Activated T-cell treated with anti-CD3 and anti-CD28 coated beads, Interleukin-2, amount 50 U/mL, for 24 hours (primary cell): ENCODE measurements at places on chromosomes 3 and 15.

GRCh38 chr3:186787642-186788481, 4.5 kb downstream of the EIF4A2 start:
- DNase-seq: no peak

DNA sequence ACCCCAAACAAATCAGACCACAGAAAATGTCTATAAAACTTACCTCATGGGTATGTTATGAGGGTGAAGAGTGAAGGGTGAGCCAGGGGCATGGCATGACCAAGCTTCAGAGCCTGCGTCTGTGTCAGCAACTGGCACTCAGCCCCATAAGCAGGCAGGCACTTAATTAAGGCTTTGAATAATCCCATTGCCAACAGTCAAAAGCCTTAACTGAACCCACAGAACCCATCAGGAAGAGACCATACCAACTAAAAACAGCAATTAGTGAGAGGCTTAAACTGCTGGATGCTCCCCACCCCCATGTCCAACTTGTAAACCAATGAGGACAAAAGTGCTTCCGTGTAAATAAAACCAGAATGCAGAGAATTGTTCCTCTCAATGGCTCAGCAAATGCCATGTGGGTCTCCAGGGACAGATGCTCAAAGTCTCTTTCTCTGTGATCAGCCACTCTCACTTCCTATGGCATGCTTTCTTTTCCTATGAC, 126.0 kb downstream of the MYLK start:
- DNase-seq: no peak

- DNase-seq: no peak
Observed at GRCh38 chr15:78313383-78313782, 14.0 kb upstream of the SKIC8 start.

DNA sequence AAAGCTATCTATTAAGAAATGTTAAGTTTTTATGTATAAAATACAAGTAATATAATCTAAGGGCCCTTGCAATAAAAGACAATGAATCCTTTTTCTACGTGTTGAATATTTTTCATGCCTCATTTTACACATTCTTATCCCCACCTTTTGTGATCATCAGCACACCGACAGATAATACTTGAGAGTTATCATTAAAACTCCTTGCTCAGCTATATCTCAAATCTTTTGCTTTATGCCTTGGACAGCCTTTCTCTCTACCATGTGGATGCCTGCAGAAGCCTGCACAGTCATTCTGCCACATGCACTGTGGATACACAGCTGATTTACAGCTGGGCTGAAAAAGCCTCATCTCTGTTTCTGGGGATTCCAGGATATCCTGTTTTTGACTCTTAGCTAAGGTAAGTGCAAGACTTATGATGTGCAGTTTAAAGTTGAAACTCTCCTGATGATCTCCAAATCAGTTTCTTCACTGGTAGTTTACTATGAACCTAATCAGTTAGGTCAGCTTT, 1565.1 kb downstream of the SI start:
- DNase-seq: no peak
